ENCODE measurements at places on chromosomes 11 and 22. TPM values are rescaled to one million over a fixed set of nuclear protein-coding genes. Genes with fewer than 3 reads are reported as not detected.

The LRRC32 gene
- total RNA-seq = 30.8 TPM

The F2 gene
- not detected for total RNA-seq

The VSTM5 gene
- total RNA-seq = not detected

The MPZL3 gene
- 2.6 TPM for total RNA-seq

The OLFML1 gene
- total RNA-seq = 5.7 TPM

The MB gene
- 17,299 TPM for total RNA-seq

The GAB2 gene
- 17.2 TPM for total RNA-seq

The TRIM49 gene
- total RNA-seq = not detected

The CDC42EP2 gene
- total RNA-seq = 13.0 TPM

The DAGLA gene
- total RNA-seq = 5.5 TPM

The PRR33 gene
- total RNA-seq = 4.4 TPM
